ENCODE measurements at places on chromosomes 11 and 22.

GRCh38 chr11:73982595-73982989 is at the start of gene UCP2:
Gene UCP2 (minus strand): TSS chr11:73982843. CDS start chr11:73978378, 4,465 bp downstream.
- DNase-seq, result peak; percentile 90

DNA sequence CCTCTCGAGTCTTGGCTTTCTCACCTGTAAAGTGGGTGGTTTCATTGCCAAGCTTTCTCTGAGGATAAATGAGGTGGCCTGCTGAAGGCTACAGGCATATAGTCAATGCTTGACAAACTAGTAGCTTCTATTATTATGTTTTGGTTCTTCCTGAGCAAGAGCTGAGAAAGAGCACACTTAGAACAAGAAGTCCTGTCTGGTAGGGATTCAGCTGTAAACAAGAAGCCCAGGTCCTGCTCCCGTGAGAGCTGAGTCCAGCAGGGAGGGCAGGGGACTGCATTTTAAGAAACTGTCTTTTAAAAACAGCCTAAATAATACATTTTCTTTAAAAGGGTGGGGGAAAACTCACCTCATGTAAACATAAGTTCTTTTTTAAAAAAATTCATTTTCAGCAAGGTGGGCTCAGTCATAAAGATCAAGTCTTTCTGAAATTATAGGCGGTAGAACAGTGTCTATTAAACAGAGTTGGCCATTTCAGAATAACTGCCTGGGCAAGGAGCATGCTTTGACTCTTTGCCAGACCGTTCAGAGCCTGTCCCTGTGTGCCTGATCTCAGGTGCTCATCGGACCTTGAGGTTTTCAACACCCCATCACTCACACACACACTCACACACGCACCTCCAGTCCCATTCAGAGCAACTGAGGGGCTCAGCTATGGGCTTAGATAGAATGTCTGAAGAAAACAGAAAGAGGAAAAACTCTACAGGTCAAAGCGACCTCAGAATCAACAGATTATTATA is 29.2 kb upstream of the MYO18B start:
- DNase-seq, result no peak

DNA sequence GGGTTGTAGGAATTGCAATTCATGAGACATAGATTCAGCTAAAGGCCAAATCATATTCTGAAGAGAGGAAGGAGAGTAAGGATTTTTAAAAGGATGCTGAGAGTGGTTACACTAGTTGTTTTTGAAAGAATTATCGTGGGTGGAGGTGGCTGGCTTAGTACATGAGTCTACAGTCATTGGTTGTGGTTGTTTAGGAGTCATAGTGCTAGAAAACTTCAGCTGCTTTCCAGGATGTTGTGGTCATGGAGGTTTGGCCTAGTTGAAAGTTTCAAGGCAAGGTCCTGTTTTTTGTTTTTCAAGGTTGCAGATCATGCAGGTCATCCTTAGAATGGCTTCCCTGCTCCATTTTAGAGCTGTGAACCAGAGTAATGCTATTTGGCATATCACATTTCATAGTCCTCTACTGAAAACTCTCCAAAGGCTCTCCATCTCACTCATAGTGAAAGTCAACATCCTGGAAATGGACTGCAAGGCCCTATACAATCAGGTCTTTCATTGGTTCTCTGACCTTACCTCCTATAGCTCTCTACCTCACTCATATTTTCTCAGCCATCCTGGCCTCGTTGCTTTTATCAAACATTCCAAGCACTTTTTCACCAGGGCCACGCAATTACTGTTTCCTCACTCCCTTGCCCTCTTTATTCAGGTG is 26.1 kb upstream of the ZBTB44 start:
- DNase-seq, result peak; percentile 40

GRCh38 chr11:105829084-105829483 is 193.0 kb downstream of the MSANTD4 start:
- DNase-seq, result peak; percentile 2

DNA sequence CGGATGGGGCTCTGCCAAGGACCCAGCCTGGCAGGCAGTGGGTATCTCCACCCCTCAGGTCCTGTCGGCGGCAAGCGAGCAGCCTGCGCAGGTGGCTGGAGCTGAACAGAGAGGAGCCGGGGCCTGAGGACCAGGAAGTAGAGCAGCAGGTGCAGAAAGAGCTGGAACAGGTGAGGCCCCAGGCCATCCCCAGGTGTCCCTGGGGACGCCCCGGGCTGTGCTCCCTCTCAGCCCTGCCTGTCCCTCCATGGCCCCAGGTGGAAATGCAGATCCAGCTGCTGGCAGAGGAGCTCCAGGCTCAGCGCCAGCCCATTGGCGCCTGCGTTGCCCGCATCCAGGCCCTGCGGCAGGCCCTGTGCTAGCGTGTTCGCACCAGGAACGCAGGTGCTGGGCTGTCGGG is 44.0 kb downstream of the PISD start:
- DNase-seq, result no peak

- no peak for DNase-seq
These were observed 563.1 kb upstream of the ISX start for GRCh38 chr22:34502821-34503220.

GRCh38 chr22:36840106-36840505 is 20.7 kb upstream of the NCF4 start:
- no peak for DNase-seq

DNA sequence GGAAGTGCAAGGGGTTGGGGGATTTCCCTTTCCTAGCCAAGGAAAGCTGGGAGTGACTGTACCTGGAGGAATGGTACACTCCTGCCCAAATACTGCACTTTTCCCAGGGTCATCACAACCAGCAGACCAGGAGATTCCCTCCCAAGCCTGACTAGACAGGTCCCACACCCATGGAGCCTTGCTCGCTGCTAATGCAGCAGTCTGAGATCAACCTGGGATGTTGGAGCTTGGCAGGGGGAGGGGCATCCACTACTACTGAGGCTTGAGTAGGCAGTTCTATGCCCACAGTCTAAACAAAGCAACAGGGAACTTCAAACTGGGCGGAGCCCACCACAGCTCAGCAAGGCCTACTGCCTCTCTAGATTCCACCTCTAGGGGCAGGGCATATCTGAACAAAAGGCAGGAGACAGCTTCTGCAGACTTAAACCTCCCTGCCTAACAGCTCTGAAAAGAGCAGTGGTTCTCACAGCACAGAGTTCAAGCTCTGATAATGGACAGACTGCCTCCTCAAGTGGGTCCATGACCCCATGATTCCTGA is 58.5 kb downstream of the SLC22A9 start:
- no peak for DNase-seq

DNA sequence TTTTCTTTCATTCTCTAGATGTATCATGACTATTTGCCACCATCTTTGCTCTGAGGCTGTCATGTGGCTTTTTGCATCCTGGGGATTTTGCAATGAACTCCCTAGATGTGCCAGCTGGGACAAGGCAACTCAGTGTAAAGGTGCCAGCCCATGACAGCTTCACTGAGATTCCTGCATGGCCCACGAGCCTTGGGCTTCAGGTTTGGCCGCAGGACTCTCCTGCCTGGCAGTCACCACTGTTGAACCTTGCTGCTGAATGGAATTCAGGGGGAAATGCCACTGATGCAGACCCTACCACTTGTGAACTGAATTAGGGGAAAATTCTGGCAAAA is 385.2 kb downstream of the SOX6 start:
- no peak for DNase-seq

- DNase-seq, result no peak
These were observed 146.0 kb downstream of the BBOX1 start for GRCh38 chr11:27186580-27186979.

- no peak for DNase-seq
These were observed 7.1 kb downstream of the MYEOV start for GRCh38 chr11:69301081-69301454.

- DNase-seq, result no peak
These were observed 102.3 kb upstream of the PITPNB start for GRCh38 chr22:28021116-28021997.

- peak; percentile 19 for DNase-seq
These were observed 115.6 kb upstream of the ZBED5 start for GRCh38 chr11:10973416-10973815.

DNA sequence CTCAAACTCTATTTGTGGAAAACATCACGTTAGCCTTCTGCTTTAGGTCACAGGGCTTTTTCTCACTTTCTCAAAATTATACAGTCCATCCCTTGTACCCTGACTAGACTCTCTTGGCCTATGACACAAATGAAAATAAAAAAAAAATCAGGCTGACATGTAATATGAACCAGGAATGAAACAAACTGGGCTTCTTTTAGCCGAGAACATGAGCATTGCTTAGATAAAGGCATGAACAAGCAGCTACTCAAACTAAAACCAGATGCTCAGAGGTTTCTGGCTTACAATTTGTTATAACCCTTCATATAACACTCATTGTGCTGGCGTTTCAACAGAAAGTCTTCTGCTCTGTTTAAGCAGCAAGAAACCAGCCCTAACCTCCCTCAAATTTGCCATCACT is 265.5 kb upstream of the NARS2 start:
- DNase-seq, result no peak

DNA sequence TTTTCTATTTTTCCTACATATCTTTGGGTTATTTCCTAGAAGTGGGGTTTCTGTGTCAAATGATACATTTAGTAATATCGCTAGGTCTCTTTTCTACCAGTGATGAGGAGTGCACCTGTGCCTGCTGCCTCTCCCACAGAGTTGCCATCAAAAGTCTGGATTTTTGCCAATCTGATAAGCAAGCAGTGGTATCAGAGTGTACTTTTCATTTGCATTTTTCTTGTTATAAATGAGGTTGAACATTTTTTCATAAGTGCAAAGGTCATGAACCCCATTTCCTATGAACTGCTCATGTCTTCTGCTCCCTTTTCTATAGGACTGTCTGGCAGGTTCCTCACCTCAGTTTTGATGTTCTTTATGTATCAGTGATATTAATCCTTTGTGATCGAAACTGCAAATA is 1.7 kb downstream of the TRPM5 start:
- DNase-seq, result peak; percentile 34

DNA sequence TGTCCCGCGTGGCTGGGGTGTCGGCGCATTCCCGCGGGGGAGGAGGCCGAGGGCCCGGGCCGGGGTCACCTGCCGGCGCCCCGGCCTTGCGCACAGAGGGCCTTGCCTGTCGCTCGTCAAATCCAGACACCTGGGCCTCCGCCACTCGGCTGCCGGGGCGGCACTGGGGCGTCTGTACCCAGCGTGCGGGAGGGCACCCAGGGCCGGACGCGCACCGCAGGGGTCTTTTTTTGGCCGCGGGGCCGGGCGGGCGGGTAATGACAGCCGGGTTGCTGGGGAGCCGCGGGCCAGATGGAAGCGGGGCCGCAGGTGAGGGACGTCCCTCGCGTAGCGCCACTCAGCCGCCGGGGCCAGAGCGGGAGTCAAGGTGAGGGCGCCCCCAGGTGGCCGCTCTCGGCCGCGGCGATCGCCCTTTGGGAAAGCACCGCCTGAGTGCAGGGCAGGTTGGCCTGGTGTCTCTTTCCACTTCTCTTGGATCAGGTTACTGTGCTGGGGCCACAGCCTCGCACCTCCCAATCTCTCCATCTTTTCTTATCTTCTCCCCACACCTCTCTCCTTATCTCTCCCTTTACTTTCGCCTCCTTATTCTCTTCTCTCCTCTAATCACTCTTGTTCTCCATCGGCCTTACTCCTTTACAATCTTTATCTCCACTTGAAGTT is 3.5 kb downstream of the PHLDB1 start:
- peak; percentile 87 for DNase-seq

- DNase-seq, result peak; percentile 92
These were observed 69.0 kb upstream of the SYT13 start for GRCh38 chr11:45354976-45355705.

GRCh38 chr11:11985016-11985715 is 23.3 kb downstream of the DKK3 start:
- no peak for DNase-seq

- no peak for DNase-seq
These were observed 9.1 kb upstream of the TUB start for GRCh38 chr11:8071616-8072581.

DNA sequence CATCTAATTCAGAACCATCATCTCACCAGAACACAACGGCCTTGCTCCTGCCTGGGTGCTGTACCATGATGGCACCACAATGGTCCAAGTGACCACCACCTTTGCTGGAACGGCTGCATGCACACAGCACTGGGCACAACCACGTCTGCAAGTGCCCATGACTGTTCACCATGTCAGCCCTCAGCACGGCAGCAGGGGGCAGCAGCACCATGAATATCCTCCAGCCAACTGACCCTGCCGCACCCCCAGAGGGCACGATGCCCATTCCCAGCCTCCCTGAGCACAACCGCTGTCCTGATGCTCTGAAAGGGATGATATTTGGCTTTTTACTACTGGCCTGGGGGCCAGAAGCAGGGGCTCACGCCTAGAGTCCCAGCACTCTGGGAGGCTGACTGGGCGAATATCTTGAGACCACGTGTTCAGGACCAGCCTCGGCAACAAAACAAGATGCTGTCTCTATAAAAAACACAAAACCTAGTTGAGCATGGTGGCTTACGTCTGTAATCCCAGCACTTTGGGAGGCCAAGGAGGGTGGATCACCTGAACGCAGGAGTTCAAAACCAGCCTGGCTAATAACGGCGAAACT is 25.7 kb downstream of the DRD4 start:
- DNase-seq, result peak; percentile 55

Measured in CD4-positive, alpha-beta T cell treated with Interleukin-4 for 1 hour (primary cell).